ENCODE measurements at places on chromosomes 2 and 18. TPM values are rescaled to one million over a fixed set of nuclear protein-coding genes. Genes with fewer than 3 reads are reported as not detected.

DNA sequence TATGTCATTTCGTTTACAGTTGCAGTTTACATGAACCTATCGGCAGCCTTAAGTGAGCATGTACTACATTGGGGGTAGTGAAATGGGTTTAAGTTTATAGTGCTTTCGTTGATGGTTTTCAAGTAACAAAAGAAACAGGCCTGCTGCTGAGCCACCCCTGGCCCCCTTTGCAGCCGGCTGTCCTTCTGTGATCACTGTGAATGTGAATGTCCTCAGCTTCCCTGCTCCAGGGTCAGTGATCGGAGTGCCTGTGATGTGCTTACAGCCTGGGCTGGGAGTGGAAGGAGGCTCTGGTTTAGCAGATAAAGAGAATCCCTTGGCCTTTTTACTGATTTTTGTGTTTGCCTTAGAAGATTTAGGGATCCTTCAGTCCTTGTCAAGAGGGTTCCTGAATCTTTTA lies 154.2 kb downstream of the FAM210A start:
- DNase-seq: no peak

- no peak for DNase-seq
These were observed 16.7 kb downstream of the PDCD1 start for GRCh38 chr2:241842067-241842415.

Gene IMPA2
- 14.4 TPM for total RNA-seq

Gene SERPINB13
- not detected for total RNA-seq
